ENCODE measurements at places on chromosomes 7 and 10.

- no peak for DNase-seq
Observed at GRCh38 chr10:60148266-60148840, 241.3 kb downstream of the ANK3 start.

GRCh38 chr7:116576350-116577319 is 51.8 kb downstream of the CAV1 start:
- no peak for DNase-seq

- no peak for DNase-seq
Observed at GRCh38 chr7:101838837-101839483, 21.5 kb downstream of the CUX1 start.

DNA sequence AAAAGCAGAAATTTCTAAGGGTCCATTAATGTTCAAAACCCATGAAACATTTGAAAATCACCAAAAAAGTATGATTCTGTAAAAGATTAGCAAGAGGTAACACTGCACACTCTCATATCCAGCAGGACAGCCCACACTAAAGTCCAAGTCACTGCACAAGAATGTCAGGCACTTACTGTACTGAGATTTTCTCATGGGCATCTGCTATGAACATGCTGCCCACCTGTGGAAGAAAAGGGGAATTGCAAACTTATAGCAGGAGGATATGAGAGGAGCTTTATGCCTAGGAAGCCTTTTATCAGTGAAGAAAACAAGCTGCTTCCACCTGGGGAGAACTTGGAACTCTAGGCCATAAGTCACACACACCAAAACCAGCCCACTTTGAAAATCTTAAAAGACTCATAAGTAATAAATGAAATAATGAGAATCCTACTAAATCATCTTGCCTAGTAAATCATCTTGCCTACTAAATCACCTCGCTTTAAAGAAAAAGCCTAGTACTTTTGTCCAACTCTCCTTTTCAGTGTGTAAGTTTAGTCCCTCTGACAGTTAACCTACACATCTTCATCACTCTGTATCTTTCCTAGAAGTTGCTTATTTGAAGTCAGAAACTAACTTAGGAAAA is 46.1 kb downstream of the ARMH3 start:
- no peak for DNase-seq

DNA sequence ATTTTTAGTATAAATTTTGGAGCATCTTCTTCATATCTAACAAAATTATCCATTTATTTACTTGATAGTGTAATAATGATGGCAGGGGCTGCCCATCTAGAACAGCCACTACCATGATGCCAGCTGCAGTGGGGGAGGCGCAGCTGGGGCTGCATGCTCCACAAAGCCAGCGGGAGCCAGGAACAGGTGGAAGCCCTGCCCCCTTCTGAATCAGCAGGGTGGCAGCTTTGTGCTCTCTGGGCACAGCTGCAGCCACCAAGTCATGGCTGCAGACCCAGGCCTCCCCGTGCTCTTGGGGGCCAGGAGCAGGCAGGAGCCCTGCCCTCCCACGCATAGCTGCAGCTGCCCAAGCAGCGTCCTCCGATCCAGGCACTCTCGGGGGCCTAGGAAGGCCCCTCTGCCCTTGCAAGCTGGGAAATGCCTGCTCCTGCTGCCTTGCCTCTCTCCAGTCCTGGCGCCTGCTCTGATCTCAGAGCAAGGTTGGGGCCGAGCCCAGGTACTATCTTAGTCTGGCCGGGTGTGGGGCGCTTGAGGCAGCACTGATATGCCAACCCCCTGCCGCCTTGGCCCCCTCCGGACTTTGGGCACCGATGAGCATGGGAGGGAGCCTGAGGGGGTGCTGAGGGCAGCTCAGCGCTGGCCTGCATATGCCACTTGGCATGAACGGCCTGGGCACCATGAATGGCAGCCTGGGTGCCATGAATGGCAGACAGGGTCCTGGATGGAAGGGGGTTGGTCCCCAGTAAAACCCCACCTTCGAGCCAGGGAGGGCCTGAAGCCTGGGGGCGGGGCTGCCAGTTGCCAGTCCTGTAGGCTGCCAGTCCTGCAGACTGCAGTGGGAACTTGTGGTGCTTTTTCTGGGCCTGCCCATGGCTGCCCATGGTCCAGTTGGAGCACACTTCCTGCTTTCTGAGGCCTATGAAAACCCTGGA is 1110.8 kb upstream of the POT1 start:
- no peak for DNase-seq

DNA sequence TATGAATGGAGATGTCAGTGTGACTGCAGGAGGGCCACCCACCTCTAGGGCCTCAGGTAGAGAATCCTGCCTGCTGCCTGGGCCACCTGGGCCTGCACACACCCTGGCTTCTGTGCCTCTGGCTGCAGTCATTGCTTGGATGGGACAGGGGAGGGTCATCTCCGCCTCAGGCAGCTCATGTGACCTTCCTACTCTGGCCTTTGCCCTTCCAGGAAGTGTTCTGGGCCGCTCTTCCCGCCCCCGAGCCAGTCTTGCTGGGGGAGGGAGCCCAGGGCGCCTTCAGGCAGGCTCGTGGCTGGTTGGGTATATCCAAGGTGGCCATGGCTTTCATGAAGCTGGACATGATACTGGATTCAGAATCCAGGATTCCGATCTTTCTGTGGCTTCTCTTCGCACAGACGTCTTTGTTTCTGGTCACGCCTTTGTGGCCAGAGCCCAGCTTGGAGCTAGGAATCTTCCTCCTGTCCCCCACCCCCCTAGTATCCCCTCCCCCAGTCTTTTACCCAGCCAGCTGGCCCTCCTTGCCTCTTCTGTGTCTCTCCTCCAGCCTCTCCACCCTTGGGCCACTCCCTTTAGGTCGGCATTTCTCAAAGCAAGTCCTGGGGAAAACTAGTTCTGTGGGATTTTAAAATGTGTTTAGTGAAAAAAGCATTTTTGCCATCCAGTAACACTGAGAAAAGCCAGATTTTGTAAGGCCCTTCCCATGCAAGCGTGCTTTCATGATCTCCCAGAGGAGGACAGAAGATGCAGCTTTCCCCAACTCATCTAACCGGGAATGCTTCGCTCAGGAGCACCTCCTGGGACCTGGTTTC is 119.6 kb downstream of the ZMIZ1 start:
- no peak for DNase-seq

GRCh38 chr7:128708824-128709223 is 30.3 kb upstream of the CALU start:
- no peak for DNase-seq

DNA sequence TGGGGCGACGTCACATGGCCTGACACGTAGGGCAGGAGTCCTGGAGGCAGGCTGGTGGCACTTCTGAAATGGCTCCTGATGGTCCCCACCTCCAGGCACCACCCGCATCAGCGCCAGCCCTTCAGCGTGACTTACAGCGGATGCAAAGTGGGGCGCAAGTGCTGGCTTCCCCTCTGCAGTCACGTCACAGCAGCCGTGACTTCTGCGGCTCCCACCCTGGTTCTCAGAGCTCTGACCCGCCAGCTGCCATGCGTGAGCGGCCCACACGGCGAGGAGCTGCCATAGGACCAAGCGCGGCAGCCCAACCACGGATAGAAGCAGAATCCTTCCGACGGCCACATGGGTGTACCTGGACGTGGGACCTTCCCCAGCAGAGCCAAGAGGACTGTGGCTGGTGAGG is 159.0 kb downstream of the ELFN1 start:
- no peak for DNase-seq

DNA sequence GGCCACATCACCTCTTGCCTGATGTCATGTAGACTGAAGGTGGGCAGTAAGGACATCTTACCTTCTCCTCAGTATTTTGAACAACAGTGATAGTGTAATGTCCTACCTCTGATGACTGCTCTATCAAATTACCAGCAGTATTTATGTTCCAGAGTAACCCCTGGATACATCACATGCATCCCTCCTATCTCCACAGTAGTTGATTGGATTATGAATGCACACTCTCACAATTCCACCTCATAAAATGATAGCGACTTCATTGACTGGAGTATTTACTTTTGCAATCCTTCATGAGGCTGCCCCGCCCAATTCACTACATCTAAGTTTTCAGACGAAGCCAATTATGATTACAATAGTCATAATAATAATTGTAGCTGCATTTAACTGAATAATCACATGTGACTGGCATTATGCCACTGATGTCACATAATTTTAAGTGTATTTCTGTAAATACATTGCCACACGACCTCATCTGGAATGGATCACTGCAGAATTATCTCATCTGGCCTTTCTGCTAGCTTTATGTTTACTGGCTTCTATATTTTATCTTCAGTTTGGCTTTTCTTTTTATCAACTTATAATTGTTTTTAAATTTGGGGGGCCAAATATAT is 268.9 kb downstream of the SLC25A13 start:
- DNase-seq = no peak

GRCh38 chr7:27670676-27671075 is 8.0 kb upstream of the HIBADH start:
- no peak for DNase-seq

GRCh38 chr10:125982260-125982948 is 86.0 kb downstream of the FANK1 start:
- DNase-seq = no peak

GRCh38 chr7:3955751-3956696 is 655.0 kb downstream of the SDK1 start:
- no peak for DNase-seq

DNA sequence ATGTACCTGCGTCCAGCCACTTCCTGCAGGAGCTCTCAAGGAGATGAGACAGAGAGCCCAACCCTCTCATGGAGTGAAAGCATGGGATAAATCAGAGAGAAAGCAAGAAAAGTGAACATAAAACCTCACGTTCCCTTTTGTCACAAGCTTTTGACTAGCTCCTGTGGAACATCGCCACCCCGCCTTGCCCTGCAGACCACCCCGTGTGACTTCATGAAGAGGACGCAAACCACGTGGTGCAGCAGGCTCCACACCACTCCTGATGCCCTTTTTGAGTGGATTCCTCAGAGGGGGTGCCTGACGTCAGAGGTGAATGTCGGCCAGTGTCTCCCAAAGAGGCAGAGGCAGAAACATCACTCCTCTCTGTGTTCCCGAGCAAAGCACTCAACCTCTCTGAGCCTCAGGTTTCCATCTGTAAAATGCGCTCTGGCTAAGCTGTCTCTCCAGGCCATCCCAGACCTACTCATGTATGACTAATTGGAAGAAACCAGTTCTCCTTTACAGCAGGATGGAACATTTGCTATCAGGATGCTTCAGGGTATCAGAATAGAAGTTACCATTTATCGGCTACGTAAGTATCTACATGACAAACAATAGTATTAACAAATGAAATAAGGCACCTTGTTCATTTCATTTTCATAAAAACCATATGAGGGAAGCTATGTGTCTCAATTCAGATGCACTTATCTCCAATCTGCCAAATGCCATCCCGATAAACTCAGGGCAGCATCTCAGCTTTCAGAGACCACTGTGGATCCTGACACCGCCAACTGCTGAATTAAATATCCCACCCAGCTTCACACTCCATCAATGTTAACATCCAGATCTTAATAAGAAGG is 5.3 kb downstream of the ZNF488 start:
- no peak for DNase-seq

- DNase-seq = no peak
Observed at GRCh38 chr10:83612050-83612449, 527.3 kb upstream of the GHITM start.

- no peak for DNase-seq
Observed at GRCh38 chr10:15189133-15189885, 20.8 kb upstream of the NMT2 start.

GRCh38 chr7:130874071-130874915 is 140.3 kb upstream of the KLF14 start:
- DNase-seq = no peak

- DNase-seq = no peak
Observed at GRCh38 chr7:131629217-131629882, 72.9 kb upstream of the PODXL start.

DNA sequence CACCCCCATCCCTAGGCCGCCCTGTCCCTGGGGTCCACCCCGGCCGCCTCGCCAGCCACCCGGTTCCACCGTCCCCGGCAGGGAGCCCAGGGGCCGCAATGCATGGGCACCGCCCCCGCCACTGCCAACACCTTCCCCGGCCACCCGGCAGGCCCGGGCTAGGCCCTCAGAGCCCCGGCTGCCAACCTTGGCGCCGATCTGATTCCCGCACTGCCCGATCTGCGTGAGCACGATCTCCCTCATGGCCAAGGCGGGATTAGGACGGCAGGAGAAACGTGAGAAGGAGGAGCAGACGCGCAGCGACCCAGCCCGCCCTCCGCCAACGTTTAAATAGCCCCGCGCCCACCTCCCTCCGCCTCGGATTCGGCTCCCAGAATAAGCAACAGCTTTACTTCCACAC is at the start of gene TUBB8:
Gene TUBB8, minus strand, starts transcription at position 301 of the 400 bp plus-strand sequence. Its CDS starts 58 bp downstream, at position 243.
- DNase-seq = no peak

DNA sequence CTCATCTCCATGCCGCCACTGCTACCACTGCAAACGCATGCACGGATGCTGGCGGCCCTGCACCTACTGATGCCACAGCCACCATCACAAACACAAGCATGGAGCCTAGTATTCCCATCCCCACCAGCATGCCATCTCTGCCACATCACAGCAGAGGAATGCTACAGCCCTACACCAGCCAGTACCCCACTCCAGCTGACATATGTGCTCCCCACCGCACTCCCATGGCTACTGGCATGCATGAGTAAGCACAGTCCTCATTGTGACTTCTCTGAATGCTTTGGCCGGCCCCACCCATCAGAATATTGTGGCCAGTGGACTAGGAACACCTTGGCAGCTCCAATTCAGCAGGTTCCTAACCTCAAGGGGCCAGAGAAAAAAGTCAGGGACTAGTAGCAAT is 705.5 kb downstream of the POM121L12 start:
- DNase-seq = no peak

DNA sequence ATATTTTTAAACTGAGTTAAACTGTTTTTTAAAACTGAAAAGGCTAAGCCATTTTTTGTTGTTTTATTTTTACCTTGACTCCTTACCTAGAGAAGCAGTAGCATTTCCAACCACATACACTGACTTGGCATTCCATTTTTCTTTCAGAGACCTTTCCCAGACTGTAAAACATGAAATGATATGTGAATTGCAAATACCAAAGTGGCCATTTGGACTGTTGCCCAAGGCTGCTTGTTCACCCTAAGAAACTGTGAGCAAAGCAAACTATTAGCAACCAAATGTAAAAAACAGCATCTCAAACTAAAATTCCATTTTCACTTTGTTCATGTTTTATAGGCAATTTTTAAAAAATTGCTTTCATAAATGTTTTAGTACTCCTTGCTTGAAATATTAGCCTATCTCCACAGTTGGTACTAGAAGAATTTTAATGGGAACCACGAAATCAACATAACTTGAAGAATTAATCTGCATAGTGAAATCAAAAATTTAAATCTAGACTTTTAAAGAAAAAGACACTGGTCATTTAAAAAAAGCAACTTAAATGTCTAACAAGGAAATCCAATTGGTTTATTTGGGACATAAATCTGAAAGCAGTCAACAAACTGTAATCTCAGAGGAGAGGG is 10.8 kb downstream of the UROS start:
- no peak for DNase-seq

DNA sequence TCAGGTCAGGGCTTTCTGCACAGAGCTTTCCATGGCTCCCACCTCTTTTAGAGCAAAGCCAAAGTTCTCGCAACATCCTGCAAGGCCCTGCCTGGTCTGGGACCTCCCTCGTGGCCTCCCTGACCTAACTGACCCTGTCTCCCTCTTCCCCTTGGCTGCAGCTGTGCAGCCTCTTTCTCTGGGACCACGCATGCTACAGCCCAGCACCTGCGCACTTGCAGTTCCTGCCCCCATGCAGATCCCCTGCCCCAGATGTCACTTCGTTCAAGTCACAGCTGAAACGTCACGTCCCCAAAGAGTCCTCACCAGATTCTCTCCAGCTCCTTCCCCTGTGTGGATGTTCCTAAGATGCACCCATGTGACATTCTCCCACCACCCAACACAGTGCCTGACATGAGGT is 61.2 kb upstream of the ZNF716 start:
- DNase-seq = no peak
